NCI-H1694 treated with DMSO at 0.1 percent for 48 hours (cell line): ENCODE measurements at places on chromosomes 4 and X.

DNA sequence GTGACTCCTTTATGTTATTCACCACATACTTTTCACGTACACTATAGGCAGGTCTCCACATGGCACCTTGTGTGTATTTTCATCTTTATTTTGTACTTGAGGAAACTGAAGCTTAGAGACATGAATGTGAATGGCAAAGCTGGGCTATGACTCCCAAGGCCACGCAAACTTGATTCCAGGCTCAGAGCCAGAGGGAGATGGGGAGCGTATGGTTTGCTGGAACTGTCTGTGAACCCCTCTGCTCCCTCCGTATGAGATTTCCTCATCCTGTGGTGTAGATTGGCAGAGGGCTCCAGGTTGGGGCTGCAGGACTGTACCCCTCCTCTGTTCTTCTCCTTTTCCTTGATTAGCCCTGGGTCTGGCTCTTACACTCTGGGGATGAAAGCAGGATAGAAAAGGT, 16.1 kb upstream of the STARD8 start:
- no peak for DNase-seq

- no peak for DNase-seq
These were observed 713.7 kb upstream of the AADAT start for GRCh38 chr4:170803492-170803891.

GRCh38 chr4:82282875-82283274, 90.9 kb downstream of the HNRNPD start:
- no peak for DNase-seq

DNA sequence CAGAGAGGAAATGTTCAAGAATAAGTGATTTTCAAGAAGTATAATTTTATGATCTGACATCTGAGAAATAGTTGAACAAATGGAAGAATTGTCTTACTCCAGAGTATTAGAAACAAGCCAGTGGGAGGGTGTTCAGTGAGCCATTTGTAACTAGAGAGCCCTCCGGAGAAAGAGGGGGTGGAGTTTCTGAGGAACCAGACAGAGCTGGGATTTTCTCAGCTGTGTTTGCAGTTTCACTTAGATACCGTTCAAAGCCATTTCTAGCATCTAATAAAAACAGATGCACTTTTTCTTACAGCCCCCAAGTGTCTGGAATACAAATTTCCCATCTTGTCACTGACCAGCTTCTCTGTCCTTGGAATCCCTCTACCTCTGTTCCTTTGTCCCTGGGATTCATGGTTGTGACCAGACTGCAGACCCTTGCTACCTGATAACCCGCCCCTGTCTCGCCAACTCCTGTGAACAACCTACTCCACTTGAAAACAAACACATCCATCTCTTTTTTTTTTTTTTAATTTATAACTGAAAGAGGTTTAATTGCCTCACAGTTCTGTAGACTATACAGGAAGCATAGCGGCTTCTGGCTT, 132.8 kb upstream of the KLF3 start:
- DNase-seq: no peak

DNA sequence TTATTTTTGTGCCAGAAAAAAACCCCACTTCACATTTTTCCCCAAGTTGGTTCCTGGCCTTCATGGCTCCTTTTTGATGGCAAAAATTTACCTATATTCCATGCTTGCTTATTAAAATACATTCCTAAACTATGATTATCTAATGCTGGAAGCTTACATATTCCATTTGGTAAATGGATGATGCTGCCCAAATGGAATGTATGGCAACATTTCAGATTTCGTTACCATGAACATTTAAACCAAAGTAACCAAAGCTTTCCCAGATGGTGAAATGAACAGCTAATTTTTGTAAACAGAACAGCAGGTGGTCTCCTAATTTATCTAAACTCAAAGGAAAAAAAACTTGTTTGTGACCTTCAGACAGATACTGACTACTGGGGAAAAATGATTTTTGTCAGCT, 110.8 kb upstream of the TEX13A start:
- DNase-seq: no peak

GRCh38 chr4:158758703-158759102, 10.1 kb upstream of the FNIP2 start:
- no peak for DNase-seq

DNA sequence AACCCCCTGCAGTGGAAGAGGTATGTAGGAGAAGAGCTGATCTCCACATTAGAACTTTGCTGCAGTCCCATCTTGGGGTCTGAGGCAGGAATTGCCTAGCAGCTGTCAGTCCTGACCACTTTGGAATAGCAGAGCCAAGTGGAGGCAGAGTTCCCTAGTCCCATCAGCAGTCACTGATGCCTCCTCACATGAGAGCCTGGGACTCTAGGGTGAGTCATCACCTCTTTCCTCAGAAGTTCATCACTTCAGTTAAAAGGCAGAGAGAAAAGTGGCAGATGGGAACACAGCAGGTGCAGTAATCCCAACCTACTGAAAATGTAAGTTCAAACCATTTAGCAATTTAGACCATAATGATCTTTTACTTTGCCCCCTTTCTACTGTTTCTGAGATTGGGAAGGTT, 73.9 kb upstream of the MED14 start:
- DNase-seq: no peak

GRCh38 chr4:15944895-15945294, 6.4 kb upstream of the FGFBP1 start:
- DNase-seq: no peak

- DNase-seq: no peak
These were observed 157.6 kb upstream of the C1QTNF7 start for GRCh38 chr4:15270201-15270600.

GRCh38 chr4:9968472-9968871, 52.8 kb downstream of the SLC2A9 start:
- DNase-seq: no peak
